ENCODE measurements at places on chromosomes 11 and 22.

DNA sequence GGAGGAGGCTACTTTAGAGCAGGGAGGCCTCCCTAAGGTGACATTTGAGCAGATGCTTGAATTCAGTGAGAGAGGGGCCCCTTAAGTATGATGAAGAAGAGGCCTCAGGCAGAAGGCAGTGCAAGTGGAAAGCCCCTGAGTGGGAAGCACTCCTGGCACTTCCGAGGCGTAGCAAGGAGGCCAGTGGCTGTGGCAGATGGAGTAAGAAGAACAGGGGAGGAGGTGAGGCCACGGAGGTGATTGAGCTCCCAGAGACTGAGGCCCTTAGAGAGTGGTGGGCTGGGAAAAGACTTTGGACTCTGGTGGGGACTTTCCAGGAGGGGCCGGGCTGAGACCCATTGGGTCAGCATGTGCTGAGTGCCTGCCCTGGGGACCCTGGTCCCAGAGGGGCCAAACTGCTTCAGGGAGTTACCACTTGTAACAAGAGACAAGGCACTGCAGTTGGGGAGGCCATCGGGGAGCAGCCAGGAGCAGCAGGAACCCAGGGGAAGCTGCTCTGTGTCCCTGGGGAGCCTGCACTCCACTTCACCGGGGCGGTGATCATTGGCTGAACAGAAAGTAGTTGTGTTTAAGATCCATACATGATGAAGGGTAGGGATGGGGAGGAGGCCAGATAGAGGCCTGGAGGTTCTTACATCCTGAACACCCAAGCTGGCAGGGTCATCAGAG is 2.5 kb upstream of the CENPM start:
- no peak for DNase-seq

GRCh38 chr11:69151836-69152235 is 3.9 kb upstream of the SMIM38 start:
- DNase-seq: no peak

- DNase-seq: no peak
Measured at GRCh38 chr11:105937738-105938137, 84.3 kb downstream of the MSANTD4 start.

DNA sequence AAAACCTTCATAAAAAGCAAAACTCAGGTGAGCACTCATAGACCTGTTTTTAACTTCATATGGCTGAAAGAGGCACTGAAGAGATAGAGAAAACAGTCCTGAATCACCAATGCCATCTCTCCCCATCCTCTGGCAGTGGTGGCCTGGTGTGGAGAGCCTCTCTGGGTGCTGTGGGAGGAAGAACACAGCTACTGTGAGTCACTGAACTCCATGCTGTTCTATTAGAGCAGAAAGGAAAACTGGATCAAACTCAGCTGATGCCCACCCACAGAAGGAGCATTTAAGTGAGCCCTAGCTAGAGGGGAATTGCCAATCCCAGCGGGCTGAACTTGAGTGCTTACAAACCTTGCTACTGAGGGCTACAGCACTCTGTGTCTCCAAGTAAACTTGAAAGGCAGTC is 115.3 kb upstream of the SESN3 start:
- DNase-seq: no peak

DNA sequence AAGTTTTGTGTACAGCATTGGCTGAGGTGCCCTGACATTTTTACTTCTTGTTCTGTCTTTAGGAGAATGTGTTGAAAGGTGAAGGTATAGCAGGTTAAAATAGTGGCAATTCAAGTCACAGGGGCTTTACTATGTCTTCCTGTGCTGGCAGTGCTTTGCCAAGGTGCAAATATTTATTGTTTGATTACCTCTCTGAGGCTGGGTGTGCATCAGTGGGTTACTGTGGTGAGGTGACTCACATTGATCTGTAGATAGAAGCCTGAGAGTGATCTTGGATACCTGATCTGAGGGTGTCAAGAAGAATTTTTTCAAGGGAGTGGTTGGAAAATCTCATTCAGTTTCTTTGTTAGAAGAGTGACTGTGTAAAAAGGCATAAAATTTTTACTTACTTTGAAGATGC is 90.0 kb downstream of the ARHGAP42 start:
- DNase-seq: no peak

GRCh38 chr11:24932110-24933000 is 435.5 kb downstream of the LUZP2 start:
- no peak for DNase-seq

DNA sequence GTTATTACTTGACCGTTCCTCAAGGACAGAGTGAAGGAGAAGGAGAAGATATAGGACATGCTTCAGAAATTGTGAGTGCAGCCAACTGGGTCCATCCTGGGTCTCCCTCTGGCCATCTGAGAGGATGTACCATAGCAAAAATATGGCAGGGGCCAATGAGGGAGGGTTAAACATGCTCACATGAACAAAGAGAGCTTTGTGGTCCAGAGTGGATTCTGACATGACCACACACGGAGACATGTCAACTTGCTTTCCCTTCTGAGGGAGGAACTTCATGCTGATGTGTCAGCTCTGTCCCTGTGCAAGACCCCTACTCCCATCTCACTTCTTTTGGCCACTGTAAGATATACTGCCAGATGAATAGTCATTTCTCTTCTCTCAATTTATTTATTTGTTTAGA is 3.0 kb upstream of the UBASH3B start:
- DNase-seq: no peak

DNA sequence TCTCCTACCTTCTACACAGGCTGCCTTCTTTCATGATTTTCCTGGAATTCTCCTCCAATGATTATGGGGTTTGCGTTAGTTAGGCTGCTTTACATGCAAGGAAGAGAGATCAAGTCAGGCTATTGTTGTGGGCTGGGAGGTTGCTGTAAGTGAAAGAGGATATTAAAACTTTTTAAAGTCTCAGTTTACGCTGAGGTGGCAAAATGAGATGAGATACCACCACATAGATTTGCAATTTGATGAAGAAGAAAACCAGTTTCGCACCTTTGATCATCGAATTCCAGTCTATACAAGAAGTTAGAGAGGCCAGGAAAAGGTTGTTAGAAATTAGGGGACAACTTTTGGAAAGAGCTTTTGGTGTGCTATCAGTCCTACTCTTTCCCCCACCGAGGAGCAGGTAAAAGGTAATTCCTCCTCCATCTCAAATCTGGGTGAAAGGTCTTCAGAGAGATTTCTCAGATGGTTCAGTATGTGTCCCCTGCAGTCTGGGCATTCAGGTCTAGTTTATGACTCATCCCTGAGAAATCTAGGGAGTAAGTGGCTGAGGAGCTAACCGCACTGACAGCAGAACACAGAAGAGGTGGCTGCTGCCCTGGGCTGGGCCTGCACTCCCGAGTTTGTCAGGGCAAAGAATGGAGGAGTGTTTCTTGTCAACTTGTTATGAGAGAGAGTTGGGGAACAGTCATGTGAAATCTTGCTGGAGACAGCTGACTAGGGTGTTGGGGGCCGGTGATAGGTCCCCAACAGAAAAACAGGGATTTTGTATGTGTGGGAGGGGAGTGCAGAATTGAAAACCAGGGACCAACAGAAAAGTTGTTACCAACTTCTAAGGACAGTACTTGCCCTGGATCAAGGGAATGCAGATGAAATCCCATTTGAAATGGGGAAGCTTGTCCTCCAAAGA is 34.7 kb downstream of the CCDC83 start:
- DNase-seq: no peak

DNA sequence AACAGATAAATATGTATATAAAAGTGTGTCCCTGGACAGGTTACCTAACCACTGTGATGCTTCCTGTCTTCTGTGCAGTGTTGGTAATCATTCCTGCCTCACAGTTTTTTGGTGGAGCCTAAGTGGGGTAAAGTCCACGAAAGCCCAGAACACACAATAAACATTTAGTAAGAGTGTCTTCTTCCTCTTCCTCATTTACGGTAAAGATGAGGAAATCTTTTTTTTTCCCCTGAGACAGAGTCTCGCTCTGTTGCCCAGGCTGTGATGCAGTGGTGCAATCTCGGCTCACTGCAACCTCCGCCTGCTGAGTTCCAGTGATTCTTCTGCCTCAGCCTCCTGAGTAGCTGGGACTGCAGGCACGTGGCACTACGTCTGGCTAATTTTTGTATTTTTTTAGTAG is 117.1 kb downstream of the LDLRAD3 start:
- no peak for DNase-seq

DNA sequence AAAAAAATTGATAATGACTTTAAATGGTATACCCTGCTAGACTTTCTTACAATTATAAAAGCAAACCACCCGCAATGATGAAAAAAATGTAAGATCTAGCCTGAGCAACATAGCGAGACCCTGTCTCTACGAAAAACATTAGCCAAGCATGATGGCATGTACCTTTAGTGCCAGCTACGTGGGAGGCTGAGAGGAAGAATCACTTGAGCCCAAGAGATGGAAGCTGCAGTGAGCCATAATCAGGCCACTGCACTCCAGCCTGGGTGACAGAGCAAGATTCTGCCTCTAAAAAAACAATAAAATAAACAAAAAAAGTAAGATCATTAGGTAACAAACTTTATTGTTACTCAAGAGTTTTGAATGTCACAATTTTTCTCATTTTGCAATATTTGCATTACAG is 39.2 kb downstream of the KMT5B start:
- no peak for DNase-seq

DNA sequence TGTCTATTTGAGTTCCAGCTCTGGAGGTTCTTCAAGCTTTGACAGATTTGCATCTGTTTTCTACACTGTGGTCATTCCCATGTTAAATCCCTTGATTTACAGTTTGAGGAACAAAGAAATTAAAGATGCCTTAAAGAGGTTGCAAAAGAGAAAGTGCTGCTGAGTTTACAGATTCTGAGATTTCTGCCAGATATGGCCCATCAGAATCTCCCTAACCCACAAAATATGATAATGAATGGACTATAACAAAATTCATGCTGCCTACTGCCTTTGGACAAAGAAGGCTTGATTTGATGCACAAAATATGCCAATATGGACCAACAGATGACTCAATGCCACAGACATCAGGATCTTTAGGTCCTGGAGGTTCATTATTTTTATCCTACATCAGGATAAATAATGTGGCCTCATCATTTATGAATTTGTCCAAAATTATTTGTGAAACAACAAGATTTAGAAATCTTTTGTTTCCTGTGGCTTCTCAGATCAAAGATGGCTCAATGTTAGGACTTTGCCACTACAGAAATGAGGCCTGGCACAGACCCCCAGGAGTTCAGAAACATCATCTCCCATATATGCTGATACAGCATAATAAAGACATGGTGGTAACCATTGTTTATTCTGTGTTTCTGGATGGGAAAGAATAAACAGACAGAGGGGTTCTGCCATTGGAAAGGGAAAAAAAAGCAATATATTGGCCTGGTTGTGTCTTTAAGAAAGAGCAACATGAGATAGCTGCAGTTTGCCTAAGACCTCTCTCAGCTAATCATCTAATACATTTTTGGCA is 6.7 kb downstream of the OR5AN1 start:
- DNase-seq: no peak

DNA sequence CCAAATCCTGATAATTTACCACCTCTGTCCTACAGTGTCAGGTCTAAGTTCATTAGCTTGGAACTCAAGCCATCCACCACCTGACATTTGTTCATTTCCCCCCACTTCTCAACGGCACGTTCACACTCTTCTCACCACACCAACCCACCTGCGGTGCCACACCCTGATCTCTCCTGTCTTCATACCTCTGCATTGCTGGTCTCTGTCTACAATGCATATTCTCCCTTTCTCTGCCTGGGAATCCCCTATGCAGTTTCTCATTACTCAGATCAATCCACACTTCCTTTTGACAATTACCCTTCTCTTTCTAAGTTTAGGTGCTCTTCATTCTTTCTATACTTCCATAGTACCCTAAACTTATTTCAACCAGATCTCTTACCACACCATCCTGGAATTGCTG is 20.4 kb upstream of the EMSY start:
- no peak for DNase-seq

- DNase-seq: no peak
Measured at GRCh38 chr22:49411236-49411635, 416.4 kb downstream of the BRD1 start.

GRCh38 chr11:64157631-64158394 is 8.1 kb downstream of the MACROD1 start:
- no peak for DNase-seq

DNA sequence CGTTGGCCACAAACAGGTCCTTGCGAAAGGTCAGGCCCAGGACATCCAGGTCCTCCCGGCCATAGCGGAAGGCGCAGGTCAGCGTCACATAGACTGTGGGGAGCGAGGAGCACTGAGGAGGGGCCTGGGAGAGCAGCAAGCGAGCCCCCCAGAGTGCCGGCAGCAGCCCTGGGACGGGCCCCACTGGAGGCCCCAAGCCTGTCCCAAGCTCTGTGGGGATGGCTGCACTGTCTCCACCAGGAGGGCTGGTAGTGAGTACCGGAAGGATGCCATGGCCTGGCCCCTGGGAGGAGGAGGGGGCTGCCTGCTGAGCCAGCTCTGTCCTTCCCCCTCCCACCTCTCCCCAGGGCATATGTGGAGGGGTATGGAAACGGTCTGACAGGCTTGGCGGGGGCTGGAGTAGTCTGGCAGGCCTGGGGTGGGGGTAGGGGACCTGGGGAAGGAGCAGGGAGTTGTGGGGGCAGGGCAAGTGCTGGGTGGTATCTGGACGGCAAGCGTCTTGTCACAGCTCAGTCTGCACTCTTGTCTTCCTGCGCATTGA is 42.9 kb downstream of the TPBGL start:
- no peak for DNase-seq

- no peak for DNase-seq
Measured at GRCh38 chr11:130872981-130873380, 43.3 kb downstream of the SNX19 start.

- no peak for DNase-seq
Measured at GRCh38 chr11:11148104-11148509, 204.9 kb downstream of the CSNK2A3 start.

- no peak for DNase-seq
Measured at GRCh38 chr11:124168796-124169195, 14.3 kb upstream of the OR10D3 start.

GRCh38 chr11:20037396-20038153 is 122.7 kb downstream of the DBX1 start:
- no peak for DNase-seq
